Activated naive CD4-positive, alpha-beta T cell (primary cell): ENCODE measurements at places on chromosomes 13 and 19.

DNA sequence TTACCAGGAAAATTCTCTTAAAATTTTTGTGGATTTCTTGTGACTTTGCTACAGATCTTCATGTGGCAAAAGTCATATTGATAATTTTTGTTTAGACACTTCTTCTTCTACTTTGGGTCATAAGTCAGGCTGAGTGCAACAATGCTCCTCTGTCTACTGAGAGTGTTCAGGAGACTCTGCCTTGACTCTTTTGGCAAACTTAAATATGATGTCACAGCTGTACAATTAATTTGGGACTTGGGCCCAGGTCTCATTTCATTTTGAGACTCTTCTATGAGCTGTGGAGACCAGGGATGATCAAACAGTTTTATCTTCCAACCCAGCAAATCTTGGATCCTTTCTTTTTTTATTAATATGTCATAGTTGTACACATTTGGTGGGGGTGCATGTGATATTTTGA lies 19.7 kb upstream of the IPO5 start:
- no peak for DNase-seq

GRCh38 chr19:41298348-41298964 lies 11.5 kb upstream of the CCDC97 start:
- DNase-seq, result no peak

DNA sequence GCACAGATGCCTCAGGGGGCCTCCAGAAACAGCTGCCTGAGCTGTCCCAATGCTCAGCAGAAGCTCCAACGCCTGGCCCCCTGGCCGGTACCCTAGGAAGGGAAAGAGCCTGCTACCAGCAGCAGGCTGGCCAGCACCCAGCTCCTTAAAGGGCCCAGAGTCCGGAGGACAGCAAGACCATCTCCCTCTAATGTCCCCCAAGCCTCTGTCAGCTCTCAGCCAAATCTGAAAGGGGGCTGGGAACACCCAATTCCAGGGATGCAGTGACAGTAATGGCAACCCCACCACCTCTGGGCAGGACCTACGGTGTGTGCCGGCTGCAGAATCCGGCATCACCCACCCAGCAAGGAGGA lies 4.2 kb downstream of the PPP6R1 start:
- peak; percentile 19 for DNase-seq

DNA sequence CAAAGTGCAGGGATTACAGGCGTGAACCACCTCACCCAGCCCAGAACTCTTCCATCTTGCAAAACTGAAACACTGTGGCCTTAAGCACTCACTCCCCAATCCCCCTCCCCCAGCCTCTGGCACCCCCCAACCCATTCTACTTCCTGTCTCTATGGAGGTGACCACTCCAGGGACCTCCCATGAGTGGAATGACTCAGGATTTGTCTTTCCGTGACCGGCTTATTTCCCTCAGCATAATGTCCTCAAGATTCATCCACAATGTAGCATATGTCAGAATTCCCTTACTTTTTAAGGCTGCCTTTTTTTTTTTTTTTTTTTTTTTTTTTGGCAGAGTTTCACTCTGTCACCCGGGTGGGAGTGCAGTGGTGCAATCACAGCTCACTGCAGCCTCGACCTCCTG lies 3.6 kb upstream of the F2RL3 start:
- DNase-seq, result no peak

GRCh38 chr13:21905486-21905885 lies 234.6 kb downstream of the FGF9 start:
- DNase-seq, result no peak

DNA sequence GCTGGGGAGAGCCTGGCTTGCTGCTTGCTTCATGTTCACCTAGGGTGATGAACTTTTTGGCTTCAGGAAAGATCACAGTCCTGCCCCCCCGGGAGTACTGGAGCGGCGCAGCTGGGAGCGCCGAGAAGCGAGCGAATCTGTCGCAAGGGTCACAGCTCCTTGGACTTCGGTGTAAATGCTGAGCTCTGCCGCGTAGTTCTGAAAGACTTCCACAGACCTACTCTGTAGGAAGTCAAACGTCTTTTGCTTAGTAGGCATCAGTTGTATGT lies 2.7 kb downstream of the ING1 start:
- DNase-seq, result no peak

DNA sequence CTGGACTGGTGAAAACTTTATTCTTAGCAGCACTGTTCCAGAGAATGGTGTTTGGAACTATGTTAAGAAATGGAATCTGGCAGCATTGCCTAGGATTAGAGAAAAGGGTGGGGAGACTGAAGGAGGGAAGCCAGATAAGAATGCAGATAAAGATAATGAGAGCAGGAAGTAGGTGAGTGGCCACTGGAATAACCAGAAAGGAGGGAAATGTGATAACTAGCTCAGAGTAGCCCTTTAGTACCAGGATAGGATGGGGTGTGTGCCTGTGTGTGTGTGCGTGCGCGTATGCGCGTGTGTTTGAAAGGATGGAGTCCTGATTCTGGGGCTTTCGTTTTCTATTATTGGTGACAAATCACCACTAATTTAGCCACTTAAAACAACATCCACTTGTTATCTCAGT lies 33.4 kb upstream of the FRY start:
- DNase-seq, result no peak

- DNase-seq, result no peak
These were observed 72.5 kb downstream of the FREM2 start for GRCh38 chr13:38759390-38759789.

DNA sequence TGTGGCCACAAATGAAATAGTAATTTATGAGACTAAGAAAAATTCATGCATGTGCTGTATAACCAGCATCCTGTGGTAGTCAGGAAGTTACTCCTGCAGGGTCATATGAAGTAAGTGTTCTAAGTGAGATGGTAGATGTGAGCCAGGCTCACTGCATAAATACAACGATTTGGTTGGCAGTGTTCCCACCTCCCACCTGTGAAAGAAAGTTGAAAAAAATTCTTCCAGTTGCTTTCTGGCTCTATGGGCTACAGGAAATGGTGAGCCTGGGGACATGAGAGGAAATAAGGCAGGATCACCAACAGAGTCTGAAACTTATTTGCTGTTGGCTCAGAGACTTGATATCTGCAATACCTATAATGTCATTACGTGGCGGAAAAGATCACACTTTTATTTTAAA lies 301.7 kb upstream of the SPRY2 start:
- no peak for DNase-seq
